ENCODE measurements at places on chromosomes 2 and 18.

DNA sequence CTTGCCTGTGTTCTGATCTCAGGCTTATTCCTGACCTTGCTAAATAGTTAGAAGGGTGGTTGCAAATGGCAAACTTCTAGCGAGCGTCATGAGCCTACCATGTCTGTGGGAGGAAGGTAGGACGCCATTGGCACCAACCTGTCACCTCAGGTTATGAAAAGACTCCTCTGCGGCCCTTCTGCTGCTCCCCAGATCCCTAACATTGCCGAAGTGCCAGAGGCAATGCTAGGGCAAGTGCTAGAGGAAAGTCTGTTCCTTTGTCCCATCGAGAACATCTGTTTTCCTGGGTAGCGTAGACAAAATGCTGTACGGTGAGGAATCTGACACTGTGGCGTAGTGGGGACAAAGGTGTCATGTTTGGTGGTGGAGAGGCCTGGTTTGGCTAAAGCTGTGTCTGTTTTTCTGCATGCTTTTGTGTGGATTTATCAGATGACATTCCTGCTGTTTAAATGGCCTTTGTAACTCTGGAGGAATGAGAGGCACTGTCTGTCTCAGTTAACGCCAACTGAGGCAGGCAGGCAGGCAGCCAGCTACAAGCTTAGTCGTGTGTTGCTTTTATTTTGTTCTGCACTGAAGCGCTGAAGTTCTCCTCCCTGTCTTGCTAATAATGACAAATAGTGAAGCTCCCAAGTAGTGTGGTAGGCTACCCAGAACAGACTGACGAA is 94.1 kb downstream of the PRPF40A start:
- no peaks in the 10 kb centered on the region for H3K36me3 ChIP-seq
- no peak overlapping the region for H3K27ac ChIP-seq
- DNase-seq: no peak
- no peaks in the 10 kb centered on the region for H3K27me3 ChIP-seq
- no peaks in the 10 kb centered on the region for H3K4me1 ChIP-seq
- H3K4me3 ChIP-seq: no peak overlapping the region

- no peak overlapping the region for H3K4me3 ChIP-seq
- H3K36me3 ChIP-seq: no peaks in the 10 kb centered on the region
- no peaks in the 10 kb centered on the region for H3K4me1 ChIP-seq
- H3K27ac ChIP-seq: no peak overlapping the region
Measured at GRCh38 chr2:236675051-236675450, 105.4 kb downstream of the ACKR3 start.

DNA sequence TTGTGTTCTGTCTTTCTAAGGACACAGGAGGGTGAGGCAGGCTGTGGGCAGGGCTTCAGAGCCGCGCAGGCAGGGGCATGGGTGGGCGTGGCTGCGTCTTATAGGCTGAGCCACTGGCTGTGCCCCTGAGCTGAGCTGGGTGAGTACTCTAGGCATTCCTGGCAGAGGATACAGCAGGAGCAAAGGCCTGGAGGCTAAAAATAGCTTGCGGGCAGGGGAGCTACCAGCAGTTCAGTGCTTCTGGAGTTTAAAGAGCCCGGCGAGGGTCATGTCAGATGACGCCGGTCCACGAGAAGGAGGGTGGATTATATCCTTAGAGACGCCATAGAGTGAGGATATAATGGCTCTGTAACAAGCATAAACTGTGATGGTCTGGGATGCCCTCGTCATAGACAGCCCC is 31.5 kb upstream of the PDIA6 start:
- no peak overlapping the region for H3K4me3 ChIP-seq
- no peak overlapping the region for H3K27ac ChIP-seq
- DNase-seq: no peak
- no peaks in the 10 kb centered on the region for H3K36me3 ChIP-seq

- peaks cover 13% of the 10 kb centered on the region for H3K4me1 ChIP-seq
- H3K36me3 ChIP-seq: no peaks in the 10 kb centered on the region
- no peak for DNase-seq
- H3K4me3 ChIP-seq: no peak overlapping the region
Measured at GRCh38 chr2:105188343-105188742, 53.2 kb upstream of the GPR45 start.

DNA sequence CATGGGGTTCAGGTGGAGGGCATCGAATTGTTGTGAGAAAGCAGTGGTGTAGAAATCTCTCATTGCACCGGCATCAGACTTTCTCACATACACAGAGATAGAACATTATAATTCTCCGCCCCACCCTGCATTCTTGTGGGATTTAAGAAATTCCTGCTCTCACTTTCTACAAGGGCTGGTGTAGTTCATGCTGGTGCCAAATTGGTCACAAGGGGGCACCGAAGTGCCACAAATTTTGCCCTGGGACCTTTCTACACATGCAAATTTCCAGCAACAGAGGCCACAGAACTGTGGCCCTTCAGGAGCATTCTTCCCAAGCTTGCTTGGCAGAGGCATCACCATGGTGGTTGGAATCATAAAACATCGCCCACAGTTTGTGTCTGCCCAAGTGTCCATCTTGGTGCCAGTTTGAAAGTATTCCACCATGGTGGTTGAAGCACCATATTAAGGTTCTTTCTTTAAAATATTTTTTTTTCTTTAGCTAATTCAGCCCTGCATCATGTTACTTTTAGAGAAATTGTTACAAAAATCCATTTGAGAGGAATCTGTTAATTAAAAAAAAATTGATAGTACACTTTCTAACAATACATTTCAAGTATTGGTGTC is 521.2 kb upstream of the FANCL start:
- H3K4me1 ChIP-seq: peaks cover 7% of the 10 kb centered on the region
- no peak overlapping the region for H3K4me3 ChIP-seq
- no peaks in the 10 kb centered on the region for H3K36me3 ChIP-seq
- no peaks in the 10 kb centered on the region for H3K27me3 ChIP-seq

Data from B cell (primary cell).